ENCODE measurements at places on chromosomes 6 and 20.

GRCh38 chr6:159691133-159691962 is 1.7 kb downstream of the SOD2 start:
- no peak for DNase-seq

DNA sequence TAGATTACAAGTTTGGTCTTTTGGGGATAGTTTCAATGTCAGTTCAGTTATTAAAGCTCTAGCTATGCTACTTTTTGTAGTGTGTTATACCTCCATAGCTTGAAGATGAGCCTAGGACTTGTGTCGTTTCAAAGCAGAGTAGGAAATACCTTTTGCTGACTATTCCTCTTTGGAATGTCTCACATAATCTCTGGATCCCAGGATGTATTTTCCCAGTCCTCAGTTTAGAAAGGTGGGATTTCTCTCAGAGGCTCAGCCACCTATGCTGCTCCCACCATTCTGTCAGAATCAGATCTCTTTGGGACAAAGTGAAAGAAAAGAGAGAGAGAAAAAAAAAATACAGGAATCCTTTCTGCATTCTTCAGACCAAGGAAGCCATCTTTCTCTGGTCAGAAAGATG is 567.5 kb upstream of the IMPG1 start:
- DNase-seq: no peak

DNA sequence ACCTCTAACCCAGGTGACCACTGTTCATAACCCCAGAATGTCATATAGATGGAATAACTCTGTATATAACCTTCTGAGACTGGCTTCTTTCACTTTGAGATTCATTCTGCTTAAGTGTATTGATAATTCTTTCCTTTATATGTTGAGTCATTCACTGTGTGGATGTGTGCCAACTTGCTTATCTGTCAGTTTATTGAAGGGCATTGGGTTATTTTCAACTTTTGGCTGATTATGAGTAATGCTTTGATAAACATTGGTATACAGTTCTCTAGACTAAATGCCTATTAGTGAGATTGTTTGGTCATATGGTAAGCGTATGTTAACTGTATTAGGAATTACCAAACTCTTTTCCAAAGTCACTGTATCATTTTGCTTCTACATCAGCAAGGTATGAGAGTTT is 453.4 kb upstream of the SPTLC3 start:
- DNase-seq: no peak

GRCh38 chr6:163635315-163635714 is 220.8 kb downstream of the QKI start:
- no peak for DNase-seq

DNA sequence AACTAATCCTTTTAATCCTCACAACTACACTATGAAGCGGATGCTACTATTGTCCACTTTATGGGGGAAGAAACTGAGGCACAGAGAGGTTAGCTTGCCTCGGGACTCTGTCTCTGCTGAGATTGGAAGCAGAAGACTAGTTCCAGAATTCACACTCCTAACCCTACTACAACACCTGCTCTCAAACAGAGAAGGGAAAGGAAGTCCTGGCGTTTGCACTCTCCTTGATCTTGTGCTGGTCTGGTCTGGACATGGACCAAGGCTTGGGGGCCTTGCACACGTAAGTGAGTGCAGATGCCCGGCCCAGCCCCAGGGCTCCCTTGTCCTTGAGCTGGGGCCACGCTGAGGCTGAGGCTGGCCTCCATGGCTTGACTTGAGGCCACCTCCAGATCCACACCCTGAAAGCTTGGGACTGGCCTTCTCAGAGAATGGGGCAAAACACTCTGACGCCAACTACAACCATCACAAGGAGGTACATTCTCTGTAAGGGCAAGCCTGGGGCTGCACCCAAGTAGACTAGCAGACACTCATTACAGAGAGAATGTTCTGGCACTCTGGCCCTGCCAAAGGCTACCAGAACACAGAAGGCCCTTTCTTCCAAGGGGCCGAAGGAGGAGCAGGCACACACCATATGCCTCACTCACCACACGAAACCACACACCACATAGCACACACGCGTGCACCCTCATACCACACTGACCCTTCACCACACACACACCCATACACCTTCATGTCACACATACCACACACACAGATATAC is 33.3 kb upstream of the EZR start:
- no peak for DNase-seq

- DNase-seq: no peak
Observed at GRCh38 chr6:125277838-125278237, 23.9 kb downstream of the HDDC2 start.

- no peak for DNase-seq
Observed at GRCh38 chr6:170224694-170225660, 65.9 kb downstream of the DLL1 start.

- no peak for DNase-seq
Observed at GRCh38 chr6:7905416-7905815, 5.2 kb downstream of the TXNDC5 start.

- DNase-seq: no peak
Observed at GRCh38 chr20:47204008-47204849, 152.3 kb downstream of the ZMYND8 start.

GRCh38 chr6:121971931-121972335 is 427.5 kb upstream of the HSF2 start:
- DNase-seq: no peak

GRCh38 chr6:100464162-100464851 is 414 bp downstream of the SIM1 start:
- DNase-seq: no peak

GRCh38 chr6:152117156-152118133 is 310.0 kb downstream of the ESR1 start:
- no peak for DNase-seq

DNA sequence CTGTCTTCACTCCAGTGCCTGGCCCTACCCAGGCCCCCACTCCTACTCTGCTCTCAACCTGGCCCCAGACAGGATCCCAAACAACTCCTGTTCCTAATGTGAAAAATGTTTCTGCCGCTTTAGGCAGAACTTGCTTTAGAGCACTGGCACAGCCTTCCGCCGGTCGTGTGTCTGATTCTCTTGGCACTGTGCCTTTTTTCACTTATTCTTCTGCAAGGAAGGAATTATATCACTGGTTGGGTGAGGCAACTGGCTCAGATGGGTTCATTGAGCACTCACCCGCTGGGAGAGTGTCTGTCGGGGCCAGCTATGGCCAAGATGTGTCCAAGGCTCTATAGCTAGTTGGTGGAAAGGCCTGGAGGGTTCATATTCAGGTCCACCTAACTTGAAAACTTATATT is 33.6 kb upstream of the HLA-A start:
- DNase-seq: no peak

- peak; percentile 76 for DNase-seq
Observed at GRCh38 chr6:167113935-167114910, 8.7 kb upstream of the CCR6 start.

DNA sequence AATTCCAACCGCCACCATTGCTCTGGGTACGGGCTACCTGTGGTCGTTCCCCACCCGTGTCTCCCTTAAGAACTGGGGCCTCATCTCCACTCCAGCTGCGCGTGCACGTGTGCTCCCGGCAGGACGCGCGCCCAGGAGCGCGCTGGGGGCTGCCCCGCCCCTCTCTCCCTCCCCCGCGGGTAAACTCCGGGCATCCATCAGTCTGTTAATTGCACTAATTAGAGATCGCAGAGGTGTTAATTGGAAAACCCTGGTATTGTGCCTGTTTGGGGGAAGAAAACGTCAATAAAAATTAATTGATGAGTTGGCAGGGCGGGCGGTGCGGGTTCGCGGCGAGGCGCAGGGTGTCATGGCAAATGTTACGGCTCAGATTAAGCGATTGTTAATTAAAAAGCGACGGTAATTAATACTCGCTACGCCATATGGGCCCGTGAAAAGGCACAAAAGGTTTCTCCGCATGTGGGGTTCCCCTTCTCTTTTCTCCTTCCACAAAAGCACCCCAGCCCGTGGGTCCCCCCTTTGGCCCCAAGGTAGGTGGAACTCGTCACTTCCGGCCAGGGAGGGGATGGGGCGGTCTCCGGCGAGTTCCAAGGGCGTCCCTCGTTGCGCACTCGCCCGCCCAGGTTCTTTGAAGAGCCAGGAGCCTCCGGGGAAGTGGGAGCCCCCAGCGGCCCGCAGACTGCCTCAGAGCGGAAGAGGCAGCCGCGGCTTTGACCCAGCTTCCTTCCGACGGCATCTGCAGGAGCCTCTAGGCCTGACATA is 14.4 kb downstream of the FOXP4 start:
- DNase-seq: peak; percentile 87

GRCh38 chr6:109093732-109094415 is 772 bp downstream of the SESN1 start:
- no peak for DNase-seq

GRCh38 chr6:33015798-33016197 is 6.4 kb upstream of the HLA-DOA start:
- no peak for DNase-seq

- DNase-seq: no peak
Observed at GRCh38 chr20:44762466-44763140, 16.9 kb downstream of the KCNK15 start.

DNA sequence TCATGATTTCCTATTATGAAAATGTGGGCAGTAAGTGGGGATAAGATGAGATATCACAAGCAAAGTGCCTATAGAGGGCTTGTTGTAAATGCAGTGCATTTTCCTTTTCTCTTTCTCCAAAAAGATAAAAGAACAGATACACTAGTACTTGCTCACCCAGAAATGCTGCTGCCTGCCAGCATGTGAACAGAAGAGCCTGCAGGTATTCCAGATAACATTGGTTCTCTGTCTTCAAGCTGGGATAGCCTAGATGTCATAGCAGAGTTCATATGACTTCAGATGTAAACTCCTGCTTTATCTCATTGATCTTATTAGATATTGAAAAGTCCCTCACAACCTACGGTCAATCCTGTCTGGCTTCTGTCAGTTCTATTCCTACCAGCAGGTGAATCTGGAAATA is 123.7 kb downstream of the TMEM200A start:
- no peak for DNase-seq

DNA sequence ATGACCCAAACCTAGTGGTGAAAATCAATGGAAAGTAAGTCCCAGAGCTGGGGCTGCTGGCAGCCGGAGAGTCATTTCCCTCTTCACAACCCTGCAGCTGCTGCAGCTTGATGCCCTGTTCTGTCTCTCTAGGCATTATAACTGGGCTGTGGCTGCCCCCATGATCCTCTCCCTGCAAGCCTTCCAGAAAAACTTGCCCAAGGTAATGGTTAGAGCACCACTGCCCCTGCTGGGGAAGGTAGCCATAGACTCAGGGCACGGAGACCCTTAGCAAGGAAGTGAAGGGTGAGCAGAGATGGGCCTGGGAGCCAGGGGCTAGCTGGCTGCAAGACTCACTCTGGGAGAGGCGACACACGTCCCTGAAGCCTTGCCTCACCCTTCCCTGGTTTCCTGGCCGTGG is 12.0 kb downstream of the LPIN3 start:
- DNase-seq: no peak

- DNase-seq: no peak
Observed at GRCh38 chr20:61220131-61220530, 31.9 kb upstream of the CDH4 start.

DNA sequence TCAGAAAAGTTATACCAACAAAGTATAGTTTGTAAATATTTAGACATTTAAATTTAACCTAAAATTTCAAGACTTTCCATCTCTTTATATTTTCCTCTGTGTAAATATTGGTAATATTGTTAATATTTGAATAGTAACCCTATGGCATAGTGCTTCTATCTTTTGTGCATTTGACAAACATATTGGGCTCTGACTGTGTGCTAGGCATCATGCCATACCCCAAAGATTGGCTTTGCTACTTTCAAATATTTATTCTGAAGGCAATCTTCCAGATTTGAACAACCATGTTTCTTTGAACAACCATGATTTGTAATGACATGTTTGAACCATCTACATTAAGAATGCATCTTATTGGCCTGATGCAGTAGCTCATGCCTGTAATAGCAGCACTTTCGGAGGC is 15.5 kb upstream of the PRDM1 start:
- no peak for DNase-seq

DNA sequence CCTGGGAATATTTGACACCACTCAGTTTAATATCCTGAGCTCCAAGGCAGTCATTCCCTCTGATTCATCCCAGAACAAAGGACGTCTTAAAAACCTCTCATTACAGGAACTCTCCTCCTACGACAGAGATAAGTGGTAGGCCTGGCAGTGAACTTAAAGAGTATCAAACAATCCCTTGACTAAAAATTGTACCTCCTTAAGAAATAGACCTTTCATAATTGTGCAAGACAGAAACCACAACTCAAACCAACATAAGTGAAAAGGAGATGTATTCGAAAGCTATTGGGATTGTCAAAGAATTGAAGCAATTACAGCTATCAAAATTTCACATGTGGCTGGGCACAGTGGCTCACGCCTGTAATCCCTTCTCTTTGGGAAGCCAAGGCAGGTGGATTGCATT is 19.1 kb upstream of the BNIP5 start:
- DNase-seq: no peak

- no peak for DNase-seq
Observed at GRCh38 chr6:169158174-169158573, 95.5 kb downstream of the THBS2 start.

- DNase-seq: peak; percentile 6
Observed at GRCh38 chr6:42745083-42745639, 742 bp downstream of the TBCC start.

- no peak for DNase-seq
Observed at GRCh38 chr6:148700741-148701311, 46.0 kb upstream of the UST start.

DNA sequence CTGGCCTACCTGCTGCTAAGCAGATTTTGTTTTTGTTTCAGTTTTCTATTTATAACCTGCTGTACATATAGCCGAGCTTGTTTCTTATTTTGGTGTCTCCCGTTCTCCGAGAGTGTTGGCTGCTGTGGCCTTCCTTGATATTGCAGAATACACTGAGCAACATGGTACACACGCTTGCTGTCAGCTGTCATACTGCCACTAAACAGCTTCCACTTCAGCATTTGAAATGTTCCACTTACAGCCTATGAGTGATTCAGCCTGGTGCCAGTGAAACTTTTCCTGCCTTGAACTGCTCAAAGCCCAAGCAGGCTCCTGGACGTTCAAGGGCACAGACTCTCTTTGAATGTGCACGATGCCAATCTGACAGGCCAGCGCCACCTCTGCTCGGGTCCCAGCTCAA is 87.1 kb downstream of the PSMG4 start:
- DNase-seq: no peak

DNA sequence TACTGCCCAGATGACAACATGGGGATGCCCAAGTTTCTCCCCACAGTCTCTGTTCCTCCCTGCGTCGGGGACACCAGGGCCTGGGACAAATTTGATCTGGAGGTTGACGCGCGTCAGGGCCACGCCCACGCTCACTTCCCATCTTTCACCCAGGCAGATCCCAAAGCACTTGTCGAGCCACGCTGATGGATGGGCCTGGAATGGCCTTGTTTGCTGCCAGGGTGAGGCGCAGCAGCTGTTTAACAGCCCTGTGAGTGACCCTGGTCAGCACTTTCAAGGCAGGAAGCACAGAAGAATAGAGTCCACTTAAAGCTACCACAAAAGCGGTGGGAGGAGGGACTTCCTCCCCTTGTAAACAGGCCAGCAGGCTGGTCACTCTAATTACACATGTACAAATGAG is 324.7 kb upstream of the JARID2 start:
- no peak for DNase-seq

DNA sequence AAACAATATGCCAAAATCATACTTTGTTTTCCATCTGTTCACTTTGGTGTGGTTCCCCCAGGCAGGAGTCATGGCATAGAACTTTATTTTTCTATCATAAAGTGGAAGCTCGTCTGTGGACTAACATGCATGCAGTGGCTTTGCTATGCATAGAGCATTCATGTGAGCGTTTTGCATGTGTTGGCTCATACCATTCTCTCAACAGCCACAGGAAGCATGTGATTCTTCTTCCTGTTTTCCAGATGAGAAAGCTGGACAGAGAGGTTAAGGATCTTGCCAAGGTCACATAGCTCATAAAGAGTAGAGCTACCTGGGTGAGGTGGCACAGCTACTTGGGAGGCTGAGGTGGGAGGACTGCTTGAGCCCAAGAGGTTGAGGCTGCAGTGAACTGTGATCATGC is 123.4 kb upstream of the HDGFL1 start:
- no peak for DNase-seq
